ACHN (cell line): ENCODE measurements at places on chromosomes 4 and X.

DNA sequence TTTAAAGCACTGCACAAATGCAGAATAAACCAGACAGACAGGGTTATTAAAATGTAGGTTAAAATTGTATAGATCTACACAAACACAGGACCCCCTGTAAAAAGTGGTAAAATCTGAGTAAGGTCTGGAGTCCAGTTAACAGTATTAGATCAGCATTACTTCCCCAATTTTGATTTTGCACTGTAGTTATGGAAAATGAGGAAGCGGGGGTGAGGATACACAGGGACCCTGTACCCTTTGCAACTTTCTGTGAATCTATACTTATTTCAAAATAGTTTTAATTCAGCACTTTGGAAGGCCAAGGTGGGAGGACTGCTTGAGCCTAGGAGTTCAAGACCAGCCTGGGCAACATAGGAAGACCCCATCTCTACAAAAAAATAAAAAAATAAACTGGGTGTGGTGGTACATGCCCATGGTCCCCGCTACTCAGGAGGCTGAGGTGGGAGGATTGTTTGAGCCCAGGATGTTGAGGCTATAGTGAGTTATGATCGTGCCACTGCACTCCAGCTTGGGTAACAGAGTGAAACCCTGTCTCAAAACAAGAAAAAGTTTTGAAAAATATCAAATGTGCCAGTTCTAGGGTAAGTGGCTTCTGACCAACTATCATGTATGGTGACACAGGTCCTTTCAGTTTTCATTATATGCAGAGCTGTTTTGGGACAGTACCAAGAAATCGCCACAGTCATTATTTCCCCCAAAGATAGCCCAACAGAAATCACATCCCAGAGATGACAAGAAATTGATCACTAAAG is 17.7 kb downstream of the SEL1L3 start:
- DNase-seq: no peak

- DNase-seq: no peak
Observed at GRCh38 chr4:160299608-160300007, 1196.7 kb downstream of the RAPGEF2 start.

GRCh38 chr4:3466691-3467600 is 3.8 kb downstream of the DOK7 start:
- no peak for DNase-seq

DNA sequence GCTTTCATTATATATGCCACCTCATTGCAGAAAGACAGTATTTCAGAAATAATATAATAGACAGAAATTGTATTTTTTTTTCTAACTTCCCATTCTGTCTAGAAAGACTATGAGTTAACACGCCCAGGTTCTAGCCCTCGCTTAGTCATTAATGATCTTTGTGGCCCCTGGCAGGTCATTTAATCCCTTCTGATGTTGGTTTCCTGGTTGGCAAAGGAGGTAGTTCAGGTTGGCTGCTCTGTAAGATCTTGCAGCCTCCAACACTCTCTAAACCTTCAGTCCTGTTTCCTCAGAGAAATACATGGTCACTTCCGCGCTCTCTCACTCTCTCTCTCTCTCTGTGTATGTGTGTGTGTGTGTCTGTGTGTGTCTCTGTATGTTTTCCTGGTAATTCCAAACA is 156.3 kb upstream of the NOCT start:
- DNase-seq: peak; percentile 10

GRCh38 chrX:66163447-66163846 is 600 bp upstream of the HEPH start:
- no peak for DNase-seq

DNA sequence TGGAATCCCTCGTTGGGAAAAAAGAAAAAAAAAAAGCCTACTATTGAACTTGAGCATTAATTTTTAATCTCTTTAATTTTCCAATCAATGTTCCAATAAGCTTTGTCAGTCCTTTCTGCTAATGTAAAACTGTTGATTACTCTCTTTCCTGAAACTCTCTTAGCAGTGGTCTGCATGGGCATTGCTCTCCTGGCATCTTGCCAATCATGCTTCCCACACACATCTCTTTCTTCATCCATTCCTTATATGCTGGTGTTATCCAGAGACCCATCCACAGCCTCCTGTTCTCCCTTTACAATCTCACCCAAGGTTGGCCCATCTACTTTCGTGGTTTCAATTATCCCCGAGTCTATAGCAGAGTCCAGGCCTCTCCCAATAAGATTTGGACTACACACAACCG is 31.8 kb upstream of the KCNE5 start:
- DNase-seq: no peak

GRCh38 chrX:125293850-125294780 is 25.6 kb upstream of the TEX13C start:
- DNase-seq: peak; percentile 10

GRCh38 chr4:173332963-173333657 is 1.0 kb downstream of the HMGB2 start:
- peak; percentile 22 for DNase-seq

GRCh38 chr4:130855533-130855932 is 1759.6 kb downstream of the C4orf33 start:
- DNase-seq: no peak

DNA sequence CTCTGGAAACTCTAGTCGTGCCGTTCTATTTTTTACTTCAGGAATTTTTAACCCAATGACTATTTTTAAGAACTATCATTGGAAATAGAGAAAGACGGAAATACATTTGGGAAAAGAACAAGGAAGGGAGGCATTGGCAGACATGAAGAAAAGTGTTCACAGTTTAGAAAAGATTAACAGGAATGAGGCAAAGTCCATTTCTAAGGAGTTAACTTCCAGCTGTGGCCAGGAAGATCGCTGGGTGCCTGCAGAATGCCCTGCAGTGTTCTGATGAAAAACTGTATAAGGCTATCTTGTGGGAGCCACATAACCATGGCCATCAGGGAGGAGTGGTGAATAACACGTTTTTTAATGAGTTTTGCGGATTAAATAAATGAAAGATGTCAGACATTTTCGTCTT is 150.6 kb upstream of the VCX3A start:
- DNase-seq: no peak

DNA sequence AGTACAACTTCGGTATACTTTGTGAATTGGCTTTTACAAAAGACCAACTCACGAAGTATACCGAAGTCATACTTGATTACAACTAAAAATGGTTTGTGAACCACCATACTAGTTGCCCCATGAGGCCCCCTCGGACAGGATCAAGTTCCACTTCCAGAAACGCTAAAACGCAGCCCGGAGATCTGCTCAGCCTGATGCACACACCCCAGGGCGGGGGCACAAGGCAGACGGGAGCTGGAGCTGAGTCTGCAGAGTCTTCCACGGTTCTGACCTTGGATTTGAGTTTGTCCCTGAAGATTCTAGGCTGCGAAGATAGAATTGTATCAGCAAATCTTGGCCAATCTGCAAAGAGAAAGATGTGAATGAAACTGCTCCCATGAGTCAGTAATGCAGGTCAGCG is 118.1 kb downstream of the SORCS2 start:
- DNase-seq: no peak

DNA sequence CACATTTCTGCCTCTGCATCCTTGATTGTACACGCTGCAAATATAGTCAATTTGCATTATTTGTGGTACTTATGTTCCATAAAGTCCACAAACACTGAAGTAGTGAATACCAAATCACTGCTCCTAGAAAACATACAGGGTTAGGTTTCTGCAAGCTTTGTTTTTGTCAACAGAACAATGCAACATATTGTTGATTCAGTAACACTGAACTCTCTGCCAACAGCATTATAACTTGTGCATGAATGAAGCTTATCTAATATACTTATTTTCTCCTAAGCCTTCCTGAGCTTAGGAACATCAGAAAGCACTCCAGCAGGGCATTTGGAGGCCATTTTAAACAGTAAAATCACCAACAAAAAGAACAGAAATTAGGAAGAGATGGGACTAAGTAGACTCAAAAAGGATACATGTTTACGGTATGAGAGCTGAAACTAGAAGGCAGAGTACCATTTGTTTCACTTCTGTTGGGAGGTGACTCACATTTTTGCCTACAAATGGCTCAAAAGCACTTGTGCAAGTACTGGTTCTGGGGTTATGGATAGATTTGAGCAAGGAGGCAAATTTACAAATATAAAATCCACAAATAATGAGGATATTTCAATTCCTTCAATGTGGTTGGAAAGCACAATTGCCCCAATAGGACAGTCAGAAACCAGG is 14.1 kb downstream of the COX18 start:
- no peak for DNase-seq

GRCh38 chrX:134600714-134601113 is 57.6 kb downstream of the PLAC1 start:
- DNase-seq: no peak

GRCh38 chr4:101862595-101862994 is 72.1 kb downstream of the BANK1 start:
- DNase-seq: no peak

DNA sequence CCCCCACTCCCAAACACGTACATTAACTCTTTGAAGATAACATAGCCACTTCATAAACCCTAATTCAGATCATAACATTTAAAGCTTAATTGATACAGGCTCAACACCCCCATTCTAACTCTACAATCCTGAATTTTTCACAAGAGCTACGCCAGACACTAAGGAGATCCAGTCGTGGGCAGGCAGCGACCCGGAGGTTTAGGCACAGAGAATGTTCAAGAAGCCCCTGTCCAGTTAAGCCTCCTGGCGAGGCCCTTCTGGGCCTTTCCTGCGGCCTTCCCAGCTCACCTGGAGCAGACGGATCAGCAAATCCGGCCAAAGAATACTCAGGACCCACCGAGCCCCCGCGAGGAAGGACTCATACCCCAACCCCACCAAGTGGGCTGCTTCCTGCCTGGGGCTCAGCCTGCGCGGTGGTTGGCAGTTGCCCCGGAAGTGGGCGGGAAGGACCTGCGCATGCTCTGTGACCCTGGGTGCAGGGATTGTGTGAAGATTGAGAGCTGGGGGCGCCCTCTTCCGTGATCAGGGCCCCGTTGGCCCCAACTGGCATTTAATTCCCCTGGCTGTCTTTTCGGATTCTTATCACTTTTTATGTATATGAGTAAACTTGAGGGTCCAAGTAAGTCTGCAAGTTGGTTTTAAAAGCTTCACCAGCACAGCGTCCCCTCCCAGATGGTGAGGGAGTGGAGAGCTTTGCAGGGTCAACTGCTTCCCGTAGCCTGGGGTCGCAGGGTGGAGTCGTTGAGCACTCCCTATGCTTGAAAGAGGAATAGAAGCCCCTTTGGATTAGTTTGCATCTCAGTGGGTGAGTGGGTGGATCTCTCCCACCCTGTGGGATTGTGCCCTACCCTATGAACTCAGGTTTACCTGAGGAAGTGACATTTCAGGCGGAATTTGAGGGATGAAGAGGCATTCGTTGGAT is at the start of gene TRIM61:
TSS of gene TRIM61 (minus strand) at position 415 of the 922 bp plus-strand sequence. CDS start 7,655 bp downstream, outside the sequence.
- DNase-seq: no peak

DNA sequence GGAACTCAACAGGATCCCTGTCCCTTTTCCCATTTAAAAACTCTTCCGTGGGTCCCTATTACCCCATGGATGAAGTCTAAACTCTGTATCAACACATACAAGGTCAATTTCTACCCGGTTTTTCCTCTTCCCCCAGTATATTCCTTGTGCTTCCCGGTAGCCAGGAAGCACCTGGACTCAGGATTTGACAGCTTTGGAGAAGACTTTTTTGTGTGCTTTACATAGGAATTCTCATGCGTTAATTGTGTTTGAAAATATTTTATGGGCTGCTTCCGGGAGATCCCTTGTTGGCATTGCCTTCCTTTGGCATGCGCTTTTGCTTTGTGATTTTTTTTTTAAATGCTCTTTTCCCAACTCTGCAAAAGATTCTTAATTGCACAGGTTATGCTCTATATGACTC is 7.2 kb downstream of the SMS start:
- DNase-seq: no peak

DNA sequence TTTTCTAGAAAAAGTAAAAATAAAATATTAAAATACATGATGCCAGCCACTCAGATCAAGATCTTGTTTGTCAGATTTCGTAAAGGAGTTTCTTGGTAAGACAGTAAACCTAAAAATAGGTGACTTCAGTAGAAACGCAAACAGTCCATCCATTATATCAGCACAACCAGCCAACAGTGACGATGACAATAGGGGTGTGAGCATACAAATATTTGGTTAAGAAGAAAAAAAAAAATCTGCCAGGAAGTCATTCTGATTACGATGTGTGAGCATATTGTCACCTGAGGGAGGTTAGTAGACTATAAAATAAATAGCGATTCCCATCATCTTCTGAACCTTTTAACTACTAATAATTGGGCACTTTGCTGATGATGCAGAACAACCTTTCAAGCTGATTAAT is 37.6 kb downstream of the SLC7A11 start:
- no peak for DNase-seq

GRCh38 chr4:78002260-78002659 is 54.9 kb upstream of the FRAS1 start:
- peak; percentile 4 for DNase-seq

DNA sequence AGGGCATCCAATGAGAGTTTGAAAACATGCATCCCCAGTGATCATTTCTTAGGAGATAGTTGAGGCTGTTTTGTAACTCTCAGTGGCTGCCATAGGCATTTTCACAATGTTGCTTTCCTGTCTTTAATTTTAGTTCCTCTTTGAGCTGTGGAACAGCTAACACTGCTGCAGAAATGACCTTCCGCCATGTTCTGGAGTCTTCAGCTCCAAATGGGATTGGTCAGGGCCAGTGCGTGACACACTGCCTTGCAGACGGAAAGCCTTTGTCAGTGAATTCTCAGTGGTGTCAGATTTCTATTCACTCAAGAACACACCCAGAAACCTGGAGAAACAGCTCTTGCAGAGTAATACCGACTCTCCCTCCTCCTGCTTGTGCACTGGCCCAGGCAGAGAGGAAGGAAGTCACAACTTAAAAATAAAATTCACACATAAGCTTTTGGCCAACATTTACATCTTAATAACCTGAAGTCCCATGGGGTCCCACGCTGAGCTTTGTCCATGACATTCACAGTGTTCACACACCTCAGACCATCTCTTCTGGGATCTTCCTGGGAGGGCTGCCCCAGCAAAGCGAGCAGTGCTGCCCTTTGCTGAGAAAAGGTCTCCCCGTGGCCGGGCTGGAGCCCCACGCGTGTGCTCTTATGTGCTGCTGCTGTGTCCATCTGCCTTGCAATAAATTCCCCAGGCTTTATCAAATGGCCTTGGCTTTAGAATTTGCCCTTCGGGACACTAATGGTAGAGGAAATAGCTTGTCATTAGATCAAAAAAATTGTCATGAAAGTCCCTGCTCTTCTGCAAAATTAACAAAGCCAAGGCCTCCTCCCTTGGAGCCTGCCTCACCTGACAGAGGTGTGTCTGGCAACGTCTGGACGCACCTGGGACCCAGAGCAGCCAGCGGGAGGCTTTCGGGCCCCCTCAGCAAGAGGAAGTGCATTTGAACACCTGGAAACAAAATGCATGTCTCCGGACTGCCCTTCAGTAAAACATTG is 126.8 kb downstream of the IRF2 start:
- no peak for DNase-seq

DNA sequence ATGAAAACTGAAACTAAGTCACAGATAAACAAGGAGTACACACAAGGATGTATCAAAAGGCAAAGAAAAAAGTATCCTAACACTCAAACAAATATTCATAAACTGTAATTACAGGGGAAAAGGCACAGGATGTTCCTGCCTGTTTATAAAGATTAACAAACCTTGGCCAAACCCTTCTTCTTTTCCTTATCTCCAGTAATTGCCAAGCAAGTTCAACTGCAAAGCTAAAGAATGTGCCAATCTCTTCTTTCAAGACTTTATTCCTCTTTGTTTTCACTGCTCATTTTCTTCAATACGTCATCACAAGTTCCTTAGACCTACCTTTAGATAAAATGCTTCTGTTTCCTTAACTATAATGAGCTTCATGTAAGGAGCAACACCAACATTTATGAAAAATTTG is 171.2 kb downstream of the AMELX start:
- DNase-seq: no peak
